Fibroblast of skin of left biceps (primary cell): ENCODE measurements at places on chromosomes 1 and 21.

DNA sequence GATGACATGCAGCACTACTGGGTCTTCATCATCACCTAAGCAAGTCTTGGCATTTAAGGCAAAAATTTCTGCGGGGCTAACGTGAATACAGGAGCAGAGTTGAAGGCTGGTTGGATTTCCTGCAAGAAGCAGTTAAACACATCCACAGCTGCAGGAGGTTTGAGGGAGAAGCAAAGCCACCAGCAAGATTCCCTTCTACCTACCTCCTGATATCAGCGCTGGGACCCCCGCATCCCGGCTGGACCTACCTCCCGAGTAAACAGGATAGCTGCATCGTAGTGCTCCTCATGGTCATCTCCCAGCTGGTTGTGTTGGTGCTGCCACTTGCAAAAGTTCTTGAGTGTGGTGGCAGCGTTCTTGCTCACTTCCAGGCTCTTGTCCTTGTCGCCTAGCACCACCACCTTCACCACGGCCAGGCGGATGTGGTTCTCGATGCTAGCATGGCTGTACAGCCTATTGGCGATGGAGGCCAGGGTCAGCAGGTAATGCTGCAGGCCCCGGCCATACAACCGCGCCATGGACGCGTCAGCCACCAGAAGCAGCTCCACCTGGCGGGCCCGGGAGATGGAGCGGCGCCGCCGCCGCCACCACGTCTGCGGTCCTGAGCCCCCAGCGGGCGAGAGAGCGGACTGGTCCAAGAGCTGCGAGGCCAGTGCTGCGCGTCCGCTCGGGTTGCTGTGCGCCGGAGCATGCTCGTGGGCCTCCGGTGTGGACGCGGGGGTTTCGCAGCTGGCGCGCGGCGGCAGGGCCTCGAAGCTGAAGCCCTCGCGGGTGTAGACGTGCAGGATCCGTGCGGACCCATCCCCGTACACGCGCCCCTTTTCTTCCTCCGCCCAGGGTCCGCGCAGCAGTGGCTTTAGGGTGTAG is 1.6 kb downstream of the ADAMTS5 start:
- no peak for DNase-seq

DNA sequence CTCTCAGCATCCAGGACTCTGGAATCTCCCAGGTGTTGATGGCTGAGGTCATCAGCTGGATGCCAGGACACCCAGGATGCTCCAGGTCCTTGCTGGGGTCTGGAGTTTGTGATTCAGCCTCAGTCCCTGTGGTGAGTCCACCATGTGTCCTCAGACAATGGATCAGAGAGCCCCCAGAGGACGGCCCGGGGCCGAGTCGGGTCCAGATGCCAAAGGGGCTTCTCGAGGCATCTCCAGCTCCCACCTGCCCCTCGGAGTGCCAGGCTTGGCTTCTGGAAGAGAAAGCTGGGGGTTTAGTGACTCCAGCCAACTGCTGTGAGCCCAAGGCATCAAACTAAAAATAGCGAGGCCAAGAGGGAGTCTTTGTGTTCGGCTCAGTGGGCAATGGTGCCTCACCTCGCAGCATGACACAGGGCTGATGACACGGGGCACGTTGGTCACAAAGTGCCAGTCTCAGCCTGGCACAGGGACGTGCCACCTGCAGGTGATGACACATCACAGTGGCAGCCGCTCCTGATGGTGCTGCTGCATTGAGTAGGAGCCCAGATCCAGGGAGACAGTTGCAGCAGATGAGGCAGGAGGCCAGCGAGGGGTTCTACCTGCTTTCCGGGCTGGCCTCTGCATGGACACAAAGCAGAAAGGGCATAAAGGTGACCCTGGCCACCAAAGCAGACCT is 10.6 kb downstream of the PDE9A start:
- no peak for DNase-seq

DNA sequence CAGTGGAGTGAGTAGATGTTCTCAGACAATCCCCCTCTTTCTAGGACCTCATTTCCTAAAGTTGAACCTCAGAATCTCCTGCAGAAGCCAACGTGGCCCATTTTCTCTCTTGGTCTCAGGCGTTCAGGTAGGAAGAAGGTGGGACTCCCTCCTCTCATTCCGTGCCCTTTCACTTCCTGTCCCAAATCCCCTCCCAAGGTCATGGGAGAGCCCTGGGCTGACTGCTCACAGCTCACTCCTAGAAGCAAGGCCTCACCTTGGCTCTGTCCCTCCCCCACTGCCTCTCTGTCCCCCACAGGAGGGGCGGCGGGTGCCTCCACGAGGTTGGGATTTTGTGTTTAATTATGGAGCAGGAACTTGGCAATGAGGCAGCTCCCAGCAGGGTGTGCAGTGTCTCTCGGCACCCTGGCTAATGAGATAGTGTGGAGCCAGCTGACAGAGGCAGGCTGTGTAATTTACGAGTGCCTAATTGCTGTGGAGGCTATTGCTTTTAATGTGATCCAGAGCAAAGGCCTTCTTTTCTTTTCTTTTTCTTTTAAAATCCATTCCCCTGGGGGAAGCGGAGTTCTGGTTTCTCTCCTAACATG is 9.1 kb upstream of the CDK18 start:
- no peak for DNase-seq

DNA sequence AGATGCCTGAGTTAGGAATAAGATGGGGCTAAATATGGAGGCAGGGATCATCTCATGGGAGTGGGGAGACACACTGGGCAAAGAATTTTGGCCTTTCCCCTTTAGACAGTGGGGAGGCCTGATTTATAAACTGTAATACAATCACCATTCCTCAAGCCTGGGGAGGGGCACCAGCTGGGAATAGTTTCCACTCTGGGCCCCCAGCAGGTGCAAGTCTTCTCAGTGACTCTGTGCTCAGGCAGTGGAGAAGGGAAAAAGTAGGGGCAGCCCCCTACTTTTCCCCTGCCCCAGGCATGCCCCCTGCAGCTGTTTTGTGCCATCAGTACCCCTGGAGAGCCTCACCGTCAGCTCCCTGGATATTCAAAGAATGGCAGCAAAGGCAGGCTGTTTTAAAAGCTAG is 19.1 kb downstream of the COA7 start:
- no peak for DNase-seq

DNA sequence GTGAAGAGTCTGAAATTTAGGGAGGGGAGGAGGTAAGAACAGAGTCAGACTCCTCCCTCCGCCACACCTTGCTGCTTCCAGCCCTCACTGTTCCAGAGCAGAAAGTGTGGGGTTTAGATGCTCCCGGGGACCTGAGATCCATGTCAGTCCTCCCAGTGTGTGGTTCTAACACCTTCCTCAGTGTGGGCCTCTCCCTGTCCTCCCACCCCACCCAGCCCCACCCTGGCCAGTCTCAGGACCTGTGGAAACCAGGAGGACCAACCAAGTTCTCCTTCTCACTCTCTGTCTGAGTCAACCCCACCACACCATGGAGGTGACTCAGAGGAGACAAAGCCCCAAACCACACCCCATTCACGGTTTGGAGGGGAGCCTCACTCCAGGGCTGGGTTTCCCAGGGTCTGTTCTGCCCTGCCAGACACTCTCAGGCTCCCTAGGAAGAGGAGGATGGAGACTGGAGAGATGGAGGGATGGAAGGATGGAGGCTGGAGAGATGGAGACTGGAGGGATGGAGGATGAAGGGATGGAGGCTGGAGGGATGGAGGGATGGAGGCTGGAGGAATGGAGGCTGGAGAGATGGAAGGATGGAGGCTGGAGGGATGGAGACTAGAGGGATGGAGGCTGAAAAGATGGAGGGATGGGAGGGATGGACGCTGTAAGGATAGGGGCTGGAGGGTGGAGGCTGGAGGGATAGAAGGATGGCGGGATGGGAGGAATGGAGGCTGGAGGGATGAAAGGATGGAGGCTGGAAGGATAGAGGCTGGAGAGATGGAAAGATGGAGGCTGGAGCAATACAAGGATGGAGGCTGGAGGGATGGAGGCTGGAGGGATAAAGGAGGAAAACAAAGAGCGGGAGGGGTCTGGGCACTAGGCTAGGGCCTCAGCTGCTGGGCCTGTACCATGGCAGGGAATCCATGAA is 100.9 kb upstream of the RUNX3 start:
- no peak for DNase-seq

DNA sequence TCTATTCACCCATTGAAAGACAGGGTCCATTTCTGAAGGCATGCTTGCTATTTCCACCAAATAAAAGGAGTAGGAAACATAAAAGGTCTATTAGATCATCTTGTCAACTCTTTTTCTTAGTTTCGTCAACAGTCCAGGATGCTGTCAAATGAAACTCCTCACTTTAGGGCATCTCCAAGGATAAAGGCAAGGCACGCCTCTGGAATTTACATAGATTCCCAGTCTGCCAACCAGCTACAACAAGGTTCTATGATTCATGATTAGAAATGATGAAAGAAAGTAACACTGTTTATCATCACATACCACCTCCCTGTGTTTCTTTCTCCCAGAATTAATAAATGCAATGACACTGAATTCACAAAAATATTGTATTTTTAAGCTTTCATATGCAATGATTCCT is 636.3 kb downstream of the LTN1 start:
- no peak for DNase-seq

DNA sequence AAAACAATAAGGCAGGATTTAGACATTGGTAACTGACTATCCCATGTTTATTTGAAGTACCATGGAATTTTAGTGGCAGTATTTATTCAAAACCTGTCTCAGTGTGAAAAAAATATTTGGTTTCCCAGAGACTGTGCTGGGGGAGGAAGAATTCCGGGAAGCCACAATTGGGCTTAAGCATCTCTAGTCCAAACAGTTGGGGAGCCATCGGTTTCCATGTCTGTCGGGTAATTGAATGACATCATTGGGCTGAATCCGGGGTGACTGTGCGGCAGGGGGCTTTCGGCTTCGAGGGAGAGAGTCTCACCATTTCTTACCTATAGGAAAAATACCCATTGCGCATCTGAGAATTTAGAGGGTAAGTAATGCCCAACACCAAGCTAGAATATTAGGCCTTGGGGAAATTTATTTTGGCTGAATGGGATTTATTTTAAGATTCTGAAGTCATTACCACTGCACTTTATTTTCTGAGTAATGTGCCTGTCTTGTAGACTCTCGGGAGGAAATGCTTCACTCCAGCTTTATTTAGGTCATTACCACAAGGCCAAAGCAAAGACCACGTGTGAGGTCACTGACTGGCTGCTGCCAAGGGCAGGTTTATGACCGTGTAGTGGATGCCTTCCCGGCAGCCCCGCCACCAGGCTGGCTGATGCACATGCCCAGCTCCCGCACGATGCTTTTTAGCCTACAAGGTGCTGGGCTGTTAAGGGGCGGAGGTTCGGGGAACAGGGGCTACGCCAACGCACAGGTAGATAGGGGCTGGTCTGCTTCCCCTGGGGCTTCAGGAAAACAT is 23.1 kb upstream of the UMODL1 start:
- no peak for DNase-seq

- no peak for DNase-seq
Observed at GRCh38 chr1:227489572-227489971, 73.8 kb upstream of the ZNF678 start.

DNA sequence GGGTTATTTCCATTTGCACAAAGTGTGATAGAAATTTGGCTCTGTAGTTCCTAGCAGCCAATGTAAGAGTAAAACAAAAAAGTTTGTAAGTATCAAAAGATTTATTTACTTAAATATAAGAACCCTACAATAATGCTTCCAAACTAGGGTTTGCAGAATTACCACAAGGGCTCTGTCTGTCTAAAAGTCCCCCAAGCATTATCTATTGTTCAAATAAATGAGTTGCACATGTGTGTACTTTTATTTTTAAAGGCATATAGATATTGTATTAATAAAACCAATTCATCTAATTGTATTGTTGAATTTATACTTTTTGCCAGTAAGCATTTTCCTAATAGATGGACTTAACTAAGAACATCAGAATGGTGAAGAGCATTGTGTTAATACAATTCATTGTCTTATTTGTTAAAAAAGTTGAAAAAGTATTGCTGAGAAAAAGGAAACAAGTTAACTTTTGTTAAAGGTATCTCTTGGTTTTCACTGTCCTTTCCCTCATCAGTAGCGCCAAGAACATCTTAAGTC is 863 bp upstream of the PTPRC start:
- no peak for DNase-seq

DNA sequence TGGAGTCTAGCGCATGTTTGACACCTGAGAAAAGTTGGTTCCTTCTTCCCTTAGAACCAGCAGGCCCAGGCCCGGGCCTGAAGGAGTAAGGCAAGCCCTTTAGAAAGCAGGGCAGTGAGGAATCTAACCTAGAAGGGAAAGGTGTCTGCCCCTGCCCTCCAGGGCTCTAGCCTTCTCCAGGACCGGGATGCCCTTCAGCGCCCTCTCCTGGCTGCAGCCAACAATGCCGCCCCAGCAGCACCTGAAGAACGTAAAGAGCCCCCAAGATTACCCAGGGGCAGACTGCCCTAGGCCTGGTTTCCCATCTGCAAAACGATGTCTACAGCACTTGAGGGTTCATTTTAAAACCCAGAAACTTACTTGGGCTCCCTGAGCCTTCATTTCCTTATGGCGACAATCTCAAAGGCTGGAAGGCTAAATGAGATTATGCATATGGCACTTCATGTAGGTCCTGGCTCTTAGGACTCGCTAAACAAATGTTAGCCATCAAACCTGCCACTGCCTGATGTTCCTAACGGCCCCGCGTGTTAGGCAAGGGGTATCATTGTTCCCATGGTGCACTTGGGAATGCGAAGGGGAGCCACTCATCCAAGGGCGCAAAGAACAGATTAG is 106.7 kb upstream of the KLHDC7A start:
- DNase-seq = no peak

DNA sequence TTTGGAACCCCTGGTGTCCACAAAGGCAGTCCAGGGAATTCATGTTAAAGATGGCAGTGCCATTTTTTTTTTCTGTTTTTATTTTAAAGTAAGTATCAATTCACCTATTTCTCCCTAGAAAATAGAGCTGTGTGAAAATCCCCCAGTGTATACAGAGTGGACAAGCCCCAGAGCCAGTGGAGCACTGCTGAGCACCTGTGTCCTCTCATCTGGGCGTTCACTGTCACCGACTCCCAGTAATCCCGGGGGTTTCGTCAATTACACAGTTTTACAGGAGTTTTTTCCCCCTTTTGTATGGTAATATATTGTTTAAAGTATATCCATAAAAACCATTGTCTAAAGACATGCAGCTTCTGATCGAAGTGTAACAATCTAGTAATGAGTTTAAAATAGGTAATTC is 175.8 kb downstream of the SDCCAG8 start:
- DNase-seq = no peak

GRCh38 chr1:177801790-177802189 is 168.1 kb downstream of the SEC16B start:
- no peak for DNase-seq

DNA sequence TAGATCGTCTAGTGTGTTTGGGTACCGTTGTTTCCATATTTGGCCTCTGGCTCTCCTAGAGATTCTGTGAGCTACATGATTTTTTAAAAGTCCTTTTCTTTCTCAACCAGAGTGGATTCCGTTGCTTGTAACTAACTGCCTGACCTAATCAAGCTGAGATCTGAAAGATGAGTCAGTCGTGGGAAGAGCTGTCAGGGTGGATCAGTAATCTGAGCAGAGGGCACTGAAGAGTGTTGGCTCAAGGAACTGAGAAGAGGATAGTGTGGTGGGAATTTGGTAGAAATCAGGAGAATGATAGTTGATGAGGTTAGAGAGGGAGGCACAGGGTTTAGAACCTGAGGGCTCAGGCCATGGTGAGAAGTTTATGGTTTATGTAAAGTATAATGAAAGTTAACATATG is 52.2 kb downstream of the TRAF5 start:
- DNase-seq = no peak

GRCh38 chr1:154198756-154199562 is 7.1 kb upstream of the TPM3 start:
- DNase-seq = peak; percentile 29

GRCh38 chr1:147223740-147224615 is 1.2 kb downstream of the FMO5 start:
- DNase-seq = no peak

GRCh38 chr1:210358626-210359025 is 29.9 kb downstream of the HHAT start:
- no peak for DNase-seq
